GM23248 (cell line): ENCODE measurements at places on chromosomes 16 and 17. TPM values are rescaled to one million over a fixed set of nuclear protein-coding genes. Genes with fewer than 3 reads are reported as not detected.

Gene TMEM114
- polyA plus RNA-seq, result not detected in 2 replicates

Gene BORCS6
- 3.4 and 4.5 TPM in 2 replicates for polyA plus RNA-seq

Gene TELO2
- polyA plus RNA-seq, result 28.5 and 30.5 TPM in 2 replicates

Gene CRK
- polyA plus RNA-seq, result 86.0 and 93.6 TPM in 2 replicates

Gene FBXW10B
- 0.15 TPM in 1 of 2 replicates, not detected in the other for polyA plus RNA-seq

Gene SLC5A11
- polyA plus RNA-seq, result not detected in 2 replicates

Gene ALOX15
- polyA plus RNA-seq, result not detected in 2 replicates

Gene SPATA32
- not detected in 2 replicates for polyA plus RNA-seq

Gene ARHGAP23
- 5.3 and 6.6 TPM in 2 replicates for polyA plus RNA-seq

Gene DPEP1
- not detected in 2 replicates for polyA plus RNA-seq

Gene KRTAP4-3
- polyA plus RNA-seq, result not detected in 2 replicates

Gene HSD17B2
- 0.39 TPM in 1 of 2 replicates, not detected in the other for polyA plus RNA-seq

Gene IGF2BP1
- polyA plus RNA-seq, result 5.6 and 8.1 TPM in 2 replicates

Gene ASPSCR1
- polyA plus RNA-seq, result 20.6 and 22.6 TPM in 2 replicates

Gene TLCD2
- 2.2 and 2.4 TPM in 2 replicates for polyA plus RNA-seq

Gene ITGB4
- polyA plus RNA-seq, result 1.1 and 1.5 TPM in 2 replicates

Gene MSLN
- polyA plus RNA-seq, result not detected in 2 replicates

Gene TMEM219
- polyA plus RNA-seq, result 162 and 166 TPM in 2 replicates

Gene C17orf78
- not detected in 2 replicates for polyA plus RNA-seq

Gene C16orf74
- polyA plus RNA-seq, result 6.5 and 7.0 TPM in 2 replicates

DNA sequence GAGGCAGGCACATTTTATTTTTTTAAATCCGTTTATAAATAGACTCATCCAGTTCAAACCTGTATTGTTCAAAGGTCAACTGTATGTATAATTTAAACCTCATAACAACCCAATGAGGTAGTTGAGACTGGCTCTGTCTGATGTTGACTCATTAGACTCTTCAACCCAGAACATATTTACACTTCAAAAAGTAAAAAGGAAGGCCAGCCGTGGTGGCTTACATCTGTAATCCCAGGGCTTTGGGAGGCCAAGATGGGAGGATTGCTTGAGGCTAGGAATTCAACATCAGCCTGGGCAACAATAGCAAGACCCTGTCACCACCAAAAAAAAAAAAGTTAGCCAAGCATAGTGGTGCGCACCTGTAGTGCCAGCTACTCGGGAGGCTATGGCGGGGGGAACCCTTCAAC is 32.5 kb upstream of the DHRS7B start:
- peak; percentile 9 for DNase-seq

DNA sequence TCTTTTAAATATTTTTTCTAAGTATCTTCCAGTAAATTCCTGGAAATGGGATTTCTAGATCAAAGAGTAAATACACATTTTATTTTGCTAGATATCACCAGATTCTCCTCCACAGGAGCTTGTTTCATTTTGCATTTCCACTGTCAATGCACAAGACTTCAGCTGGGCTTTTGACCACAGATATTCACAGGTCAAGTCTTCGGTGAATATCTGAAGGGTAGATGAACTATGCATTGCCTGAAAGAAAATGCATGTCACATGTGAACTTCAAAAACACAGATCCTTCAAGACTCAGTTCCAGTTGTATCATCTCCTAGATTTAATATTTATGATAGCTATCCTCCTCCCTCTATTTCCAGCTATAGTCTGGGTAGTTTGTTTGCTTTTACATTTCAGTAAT is 963.6 kb upstream of the GOT2 start:
- DNase-seq, result no peak

- DNase-seq, result peak; percentile 62
These were observed 3.1 kb downstream of the ITPRIPL2 start for GRCh38 chr16:19116711-19117449.

- DNase-seq, result peak; percentile 91
These were observed 26.2 kb upstream of the PMFBP1 start for GRCh38 chr16:72198021-72198711.

DNA sequence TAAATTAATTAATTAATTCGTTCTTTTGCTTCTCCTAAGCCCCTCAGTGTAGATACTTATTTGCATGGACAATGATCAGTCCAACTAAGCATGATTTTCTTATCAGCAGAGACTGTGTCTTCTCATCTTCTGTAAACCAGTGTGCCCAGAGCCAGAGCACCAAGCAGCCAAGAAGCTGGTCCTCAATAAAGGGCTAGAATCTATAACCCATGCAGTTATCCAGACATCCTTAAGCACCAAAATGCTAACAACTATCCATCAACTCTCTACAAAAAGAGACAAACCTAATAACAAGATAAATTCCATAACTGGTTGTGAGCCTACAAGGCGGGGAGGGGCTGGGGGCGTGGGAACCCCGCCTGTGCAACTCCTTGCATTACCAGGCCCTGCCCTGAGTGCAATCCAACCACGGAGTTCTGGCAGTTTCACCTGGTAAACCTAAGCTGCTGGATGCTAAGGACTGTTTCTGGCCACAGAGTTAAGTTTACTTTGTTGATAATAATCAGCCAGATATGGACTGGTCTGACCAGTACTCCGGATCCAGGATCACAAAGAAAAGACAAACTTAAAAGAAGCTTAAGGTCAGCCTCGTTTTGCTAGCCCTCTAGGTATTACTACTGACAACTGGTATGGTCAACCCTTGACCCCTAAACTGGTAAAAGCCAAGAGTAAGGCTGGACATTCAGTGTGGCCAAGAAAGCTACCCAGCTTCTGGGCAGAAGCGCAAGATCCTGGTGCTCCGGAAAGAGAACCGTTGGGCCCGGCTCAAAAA is 51.5 kb downstream of the ZFHX3 start:
- no peak for DNase-seq

DNA sequence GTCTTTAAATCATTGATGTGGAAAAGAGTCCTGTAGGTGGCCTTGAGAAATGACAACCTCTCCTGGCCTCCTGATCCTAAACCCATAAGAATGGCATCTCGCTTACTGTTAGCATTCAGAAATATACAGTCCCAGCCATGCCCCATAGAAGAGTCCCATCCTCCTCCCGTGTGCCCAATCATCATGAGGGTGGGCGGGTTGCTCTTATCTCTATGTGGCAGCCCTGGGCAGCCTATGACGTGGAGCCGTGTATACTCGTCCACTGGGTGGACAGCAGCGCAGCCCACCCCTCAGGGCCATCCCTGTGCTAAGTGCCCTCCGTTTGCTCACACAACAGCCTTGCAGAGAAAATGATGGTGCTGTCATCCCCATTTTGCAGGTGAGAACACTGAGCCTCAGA is 105.3 kb downstream of the AMFR start:
- no peak for DNase-seq

- no peak for DNase-seq
These were observed at the start of gene COX6A2 for GRCh38 chr16:31428279-31428597. COX6A2 (minus strand) TSS chr16:31428360; CDS start chr16:31428325, 35 bp downstream.

- DNase-seq, result peak; percentile 84
These were observed 9.0 kb downstream of the STAT5B start for GRCh38 chr17:42266918-42267766.

- DNase-seq, result no peak
These were observed 129.0 kb downstream of the CMIP start for GRCh38 chr16:81573533-81574020.

- no peak for DNase-seq
These were observed 15.0 kb downstream of the B9D1 start for GRCh38 chr17:19347323-19348080.

- DNase-seq, result peak; percentile 95
These were observed 238.8 kb downstream of the MRTFB start for GRCh38 chr16:14309906-14310305.

GRCh38 chr17:2192367-2193057 is 111.1 kb downstream of the SMG6 start:
- peak; percentile 93 for DNase-seq

DNA sequence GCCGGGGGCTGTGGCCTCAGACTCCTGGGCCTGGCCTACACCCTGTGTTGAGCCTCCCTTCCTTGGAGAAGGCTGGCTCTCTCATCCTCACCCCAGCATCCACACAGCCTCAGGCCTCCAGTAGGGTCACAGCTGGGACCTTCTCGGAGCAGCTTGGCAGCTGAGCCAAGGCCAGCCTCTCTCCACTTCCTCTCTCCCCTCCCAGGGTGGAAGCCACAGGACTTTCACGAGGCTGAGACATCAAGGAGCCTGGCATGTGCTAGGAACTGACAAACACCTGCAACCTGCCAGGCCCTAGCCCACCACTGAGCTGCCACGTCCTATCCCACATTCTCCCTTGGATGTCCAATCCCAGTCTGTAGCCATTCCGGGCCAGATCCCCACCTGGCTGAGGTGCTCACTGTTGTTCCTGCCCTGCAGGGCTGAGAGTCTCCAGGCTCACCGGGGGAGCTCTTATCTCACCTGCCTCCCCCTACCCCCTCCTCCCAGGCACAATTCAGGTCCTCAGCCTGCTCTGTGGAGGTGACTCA is 3.1 kb downstream of the MMP15 start:
- no peak for DNase-seq

DNA sequence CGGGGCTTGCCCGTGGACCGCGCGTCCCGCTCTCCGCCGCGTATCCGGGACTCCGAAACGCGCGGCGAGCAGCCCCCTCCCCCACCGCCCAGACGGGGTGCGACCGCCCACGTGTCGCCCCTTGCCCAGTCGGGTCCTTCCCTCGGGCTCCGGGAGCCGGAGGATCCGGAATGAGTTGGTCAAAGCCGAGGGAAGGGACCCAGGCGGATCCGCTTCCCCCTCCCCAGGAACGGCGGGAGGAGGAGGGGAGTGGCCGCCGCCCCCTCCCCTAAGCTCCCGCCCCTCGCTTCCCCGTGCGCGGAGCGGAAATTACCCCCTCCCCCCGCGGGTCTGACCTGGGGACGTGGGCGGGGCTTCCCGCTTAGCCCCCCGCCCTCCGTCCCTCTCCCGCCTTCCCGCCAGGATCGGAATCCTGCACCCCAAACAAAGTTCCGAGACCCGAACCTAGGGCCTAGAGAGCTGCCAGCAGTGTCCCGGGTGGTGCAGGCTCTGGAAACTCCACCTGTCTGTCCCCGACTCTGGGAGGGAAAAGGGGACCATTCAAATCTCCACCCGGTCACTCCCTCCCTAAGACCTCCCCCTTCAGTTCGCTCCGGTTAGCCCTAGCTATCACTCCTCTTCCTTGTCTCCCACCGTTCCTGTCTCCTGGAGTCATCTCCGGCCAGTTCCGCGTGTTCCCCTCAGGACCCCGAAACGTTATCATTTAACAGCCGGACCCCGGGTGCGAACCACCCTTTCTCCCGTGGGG is 1.0 kb upstream of the IGF2BP1 start:
- peak; percentile 47 for DNase-seq

DNA sequence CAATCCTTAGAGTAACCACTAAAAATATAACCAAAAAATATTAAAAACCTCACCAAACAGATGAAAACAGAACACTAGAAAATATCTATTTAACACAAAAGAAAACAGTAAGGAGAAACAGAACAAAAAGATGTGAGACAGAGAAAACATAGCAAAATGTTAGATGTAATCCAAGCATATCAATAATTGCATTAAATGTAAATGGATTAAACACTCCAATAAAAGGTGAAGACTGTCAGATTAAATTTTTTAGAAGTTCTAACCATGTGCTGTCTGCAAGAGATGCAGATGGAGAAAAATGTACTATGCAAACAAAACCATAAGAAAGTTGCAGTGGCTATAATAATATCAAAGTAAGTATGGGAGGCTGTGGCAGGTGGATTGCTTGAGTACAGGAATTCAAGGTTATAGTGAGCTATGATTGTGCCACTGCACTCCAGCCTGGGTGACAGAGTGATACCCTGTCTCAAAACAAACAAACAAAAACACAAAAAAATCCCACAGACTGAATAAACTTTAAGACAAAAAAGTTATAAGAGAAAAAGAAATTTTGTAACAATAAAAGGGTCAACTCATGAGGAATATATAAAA is 53.9 kb downstream of the ADCY9 start:
- DNase-seq, result no peak

DNA sequence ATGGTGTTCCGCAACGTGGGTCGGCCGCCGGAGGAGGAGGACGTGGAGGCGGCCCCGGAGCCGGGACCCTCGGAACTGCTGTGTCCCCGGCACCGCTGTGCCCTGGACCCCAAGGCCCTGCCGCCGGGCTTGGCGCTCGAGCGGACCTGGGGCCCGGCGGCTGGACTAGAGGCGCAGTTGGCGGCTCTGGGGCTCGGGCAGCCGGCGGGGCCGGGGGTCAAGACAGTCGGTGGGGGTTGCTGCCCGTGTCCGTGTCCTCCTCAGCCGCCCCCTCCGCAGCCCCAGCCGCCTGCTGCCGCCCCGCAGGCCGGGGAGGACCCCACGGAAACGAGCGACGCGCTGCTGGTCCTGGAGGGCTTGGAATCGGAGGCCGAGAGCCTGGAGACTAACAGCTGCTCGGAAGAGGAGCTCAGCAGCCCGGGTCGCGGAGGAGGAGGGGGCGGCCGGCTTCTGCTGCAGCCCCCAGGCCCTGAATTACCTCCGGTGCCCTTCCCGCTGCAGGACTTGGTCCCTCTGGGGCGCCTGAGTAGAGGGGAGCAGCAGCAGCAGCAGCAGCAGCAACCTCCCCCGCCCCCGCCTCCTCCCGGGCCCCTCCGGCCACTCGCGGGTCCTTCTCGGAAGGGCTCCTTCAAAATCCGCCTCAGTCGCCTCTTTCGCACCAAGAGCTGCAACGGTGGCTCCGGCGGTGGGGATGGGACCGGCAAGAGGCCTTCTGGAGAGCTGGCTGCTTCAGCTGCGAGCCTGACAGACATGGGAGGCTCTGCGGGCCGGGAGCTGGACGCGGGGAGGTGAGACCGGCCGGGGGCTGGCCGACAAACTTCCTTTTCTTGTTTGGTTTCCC is 821 bp downstream of the SOCS7 start:
- peak; percentile 64 for DNase-seq

- no peak for DNase-seq
These were observed 224.4 kb upstream of the CACNG5 start for GRCh38 chr17:66610361-66611133.

DNA sequence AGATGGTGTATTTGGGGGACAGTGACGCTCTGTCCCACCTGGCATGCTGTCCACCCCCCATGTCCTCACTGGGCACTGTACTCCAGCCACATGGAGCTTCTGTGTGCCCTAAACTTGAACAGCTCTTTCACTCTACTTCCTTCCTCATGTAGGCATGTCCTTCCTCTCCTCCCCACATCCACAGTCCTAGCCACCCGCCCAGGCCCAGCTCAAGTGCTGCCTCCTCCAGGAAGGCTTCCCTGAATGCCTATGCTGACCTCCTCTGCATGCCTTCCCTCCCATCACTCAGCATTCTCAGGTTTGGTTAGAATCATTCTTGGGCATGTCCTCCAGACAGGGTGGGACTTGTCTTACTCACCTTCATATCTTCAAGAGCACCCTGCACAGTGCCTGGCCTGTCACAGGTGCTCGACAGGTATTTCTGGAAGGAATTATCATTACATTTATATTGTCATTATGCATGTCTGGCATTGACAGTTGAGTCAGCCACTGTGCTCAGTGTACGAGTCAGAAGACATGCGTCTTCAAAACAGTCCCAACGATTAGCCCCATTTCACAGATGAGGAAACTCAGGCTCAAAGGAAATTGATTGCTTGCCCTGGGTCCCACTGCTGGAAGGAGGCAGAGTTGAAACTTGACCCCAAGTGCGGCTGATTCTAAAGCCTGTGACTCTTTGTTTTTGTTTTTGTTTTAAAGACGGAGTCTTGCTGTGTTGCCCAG is 42.1 kb upstream of the TOB1 start:
- no peak for DNase-seq

DNA sequence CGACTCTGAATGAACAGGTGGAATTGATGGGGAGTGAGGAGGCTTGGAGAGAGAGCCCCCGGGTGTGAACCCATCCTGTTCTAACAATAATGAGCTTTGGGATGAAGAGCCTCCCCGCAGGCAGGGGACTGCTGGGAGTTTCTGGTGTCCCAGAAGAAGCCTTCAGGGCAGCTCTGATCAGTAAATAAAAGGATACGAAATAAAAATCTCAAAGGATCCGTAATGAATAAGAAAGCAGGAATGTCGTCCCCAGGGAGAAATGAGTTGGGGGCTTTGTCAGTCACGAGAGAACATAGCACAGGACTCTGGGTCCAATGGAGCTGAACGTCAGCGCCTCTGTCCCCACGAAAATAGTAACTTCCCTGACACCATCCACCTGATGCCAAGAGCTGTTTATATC is 113.4 kb downstream of the PITPNC1 start:
- DNase-seq, result no peak
